ENCODE measurements at places on chromosomes 7 and 10. TPM values are rescaled to one million over a fixed set of nuclear protein-coding genes. Genes with fewer than 3 reads are reported as not detected.

OR2A1 gene
- 0.05 TPM for total RNA-seq

LBX1 gene
- not detected for total RNA-seq

EPO gene
- not detected for total RNA-seq

NIPSNAP2 gene
- total RNA-seq, result 65.8 TPM

LGI1 gene
- not detected for total RNA-seq

P4HA1 gene
- total RNA-seq, result 165 TPM

HHEX gene
- total RNA-seq, result not detected

LIPF gene
- total RNA-seq, result not detected

AMPH gene
- total RNA-seq, result 3.1 TPM

NANOS1 gene
- total RNA-seq, result 3.2 TPM

FAM24B gene
- total RNA-seq, result 2.2 TPM

ASIC3 gene
- total RNA-seq, result 0.20 TPM

RASA4B gene
- 0.84 TPM for total RNA-seq

ZNF438 gene
- total RNA-seq, result 2.5 TPM

FAM25A gene
- not detected for total RNA-seq

ZC3HAV1 gene
- total RNA-seq, result 51.3 TPM

PVRIG gene
- not detected for total RNA-seq

NPC1L1 gene
- not detected for total RNA-seq

TMEM176B gene
- not detected for total RNA-seq

CFAP69 gene
- total RNA-seq, result 1.6 TPM

CUZD1 gene
- 0.02 TPM for total RNA-seq

CHCHD2 gene
- 669 TPM for total RNA-seq

PARG gene
- total RNA-seq, result 24.9 TPM

NUTM2D gene
- total RNA-seq, result 3.2 TPM

RAMP3 gene
- total RNA-seq, result 0.66 TPM

TMEM213 gene
- total RNA-seq, result not detected

DLX5 gene
- 0.98 TPM for total RNA-seq

SLC13A1 gene
- total RNA-seq, result not detected

CRPPA gene
- total RNA-seq, result 2.5 TPM

GLI3 gene
- total RNA-seq, result 4.4 TPM

LRIT1 gene
- total RNA-seq, result not detected

COG5 gene
- 20.8 TPM for total RNA-seq

GIMAP1 gene
- 0.07 TPM for total RNA-seq

RPEL1 gene
- total RNA-seq, result 0.12 TPM

SLC26A5 gene
- total RNA-seq, result not detected

PDZD7 gene
- 0.27 TPM for total RNA-seq

BHLHA15 gene
- not detected for total RNA-seq

STOX1 gene
- total RNA-seq, result 0.30 TPM

COL17A1 gene
- 2.9 TPM for total RNA-seq

SLC18A3 gene
- total RNA-seq, result not detected

EIF4H gene
- total RNA-seq, result 331 TPM

LIPJ gene
- total RNA-seq, result not detected
